ENCODE measurements at places on chromosomes 1 and 21.

GRCh38 chr1:55288245-55288644, 73.1 kb upstream of the USP24 start:
- DNase-seq: no peak

- no peak for DNase-seq
These were observed 30.6 kb downstream of the EPS15 start for GRCh38 chr1:51488372-51489050.

DNA sequence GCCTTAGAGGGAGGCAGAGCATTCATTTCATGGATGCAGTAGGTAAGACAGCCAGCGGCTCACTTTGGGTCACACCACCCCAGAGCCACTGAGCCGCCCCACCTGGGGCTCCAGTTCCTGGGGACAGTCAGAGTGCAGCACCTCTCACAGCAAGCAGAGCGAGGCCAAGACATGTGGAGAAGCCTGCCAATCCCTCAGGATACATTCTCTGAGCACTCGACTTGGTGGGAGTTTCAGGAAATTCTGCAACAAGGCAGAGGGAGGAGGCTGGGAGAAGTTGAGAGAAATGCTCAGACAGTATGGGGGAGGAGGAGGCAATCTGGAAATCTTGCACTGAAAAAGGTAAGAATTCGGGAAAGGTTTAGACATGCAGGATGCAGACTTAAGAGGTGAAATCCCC, 60.8 kb upstream of the WLS start:
- no peak for DNase-seq

- DNase-seq: no peak
These were observed 8.3 kb downstream of the VSIG8 start for GRCh38 chr1:159854116-159854692.

- no peak for DNase-seq
These were observed 285.2 kb upstream of the SGIP1 start for GRCh38 chr1:66248746-66249145.

DNA sequence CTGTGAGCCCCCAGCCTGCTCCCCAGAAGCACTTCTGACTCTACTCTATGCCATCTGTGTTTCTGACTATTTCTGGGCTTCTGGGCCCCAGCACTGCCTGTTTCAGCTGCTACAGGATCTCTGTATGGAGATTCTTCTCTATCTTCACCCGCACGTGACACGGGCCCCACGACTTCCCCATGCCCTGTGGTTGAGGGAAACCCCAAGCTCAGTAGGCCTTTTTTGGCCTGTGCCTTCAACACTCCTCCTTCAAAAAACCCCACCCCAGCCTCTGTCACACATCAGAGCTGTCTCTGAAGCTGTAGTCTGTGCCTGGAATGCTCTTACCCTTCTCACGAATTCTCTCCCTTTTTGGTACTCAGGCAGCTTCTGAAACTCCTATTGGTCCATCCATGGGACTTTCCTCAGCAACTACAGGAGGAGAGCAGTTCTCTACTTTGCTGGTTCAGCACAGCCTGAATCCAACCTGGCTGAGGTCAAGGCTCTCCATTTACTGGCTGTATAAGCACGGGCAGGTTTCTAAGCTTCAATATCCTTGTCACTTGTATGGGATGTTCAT, 2.0 kb upstream of the NID1 start:
- DNase-seq: no peak

DNA sequence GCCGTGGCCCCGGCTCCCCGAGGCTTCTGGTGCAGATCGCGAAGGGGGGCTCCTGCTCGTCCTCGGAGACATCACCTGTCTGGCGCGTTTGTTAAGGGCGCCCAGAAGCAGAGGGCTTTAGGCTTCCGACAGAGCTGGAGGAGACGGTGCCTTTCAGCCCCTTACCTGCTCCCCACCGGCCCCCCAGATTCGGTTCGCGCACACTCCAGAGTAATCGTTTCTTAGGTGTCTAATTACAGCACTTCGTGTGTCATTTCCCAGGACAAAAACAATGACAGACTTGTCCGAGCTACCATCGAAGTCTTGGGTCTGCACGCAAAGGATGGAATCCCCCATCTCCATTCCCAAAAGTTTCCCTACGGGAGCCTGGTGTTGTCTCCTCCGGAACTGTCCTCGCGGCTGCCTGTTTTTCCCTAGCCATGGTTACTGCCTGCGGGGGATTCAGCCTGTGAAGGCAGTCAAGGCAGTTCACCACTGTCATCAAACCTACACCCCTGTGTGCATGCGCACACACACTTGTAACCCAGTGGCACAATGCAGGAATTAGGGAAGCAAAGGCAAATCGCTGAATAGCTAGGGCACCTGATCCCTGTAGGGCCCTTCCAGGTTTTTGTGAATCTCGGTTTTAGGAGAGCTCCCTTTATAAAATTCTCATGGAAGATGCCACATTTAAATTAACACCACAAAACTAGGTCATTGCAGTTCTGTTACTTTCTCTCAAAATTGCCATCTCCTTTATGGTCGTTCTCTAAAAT, 738 bp upstream of the CDC42BPA start:
- no peak for DNase-seq

GRCh38 chr1:8520483-8520966, 202.6 kb downstream of the SLC45A1 start:
- DNase-seq: no peak

- DNase-seq: no peak
These were observed 197.4 kb downstream of the ADGRL2 start for GRCh38 chr1:81998165-81998564.

DNA sequence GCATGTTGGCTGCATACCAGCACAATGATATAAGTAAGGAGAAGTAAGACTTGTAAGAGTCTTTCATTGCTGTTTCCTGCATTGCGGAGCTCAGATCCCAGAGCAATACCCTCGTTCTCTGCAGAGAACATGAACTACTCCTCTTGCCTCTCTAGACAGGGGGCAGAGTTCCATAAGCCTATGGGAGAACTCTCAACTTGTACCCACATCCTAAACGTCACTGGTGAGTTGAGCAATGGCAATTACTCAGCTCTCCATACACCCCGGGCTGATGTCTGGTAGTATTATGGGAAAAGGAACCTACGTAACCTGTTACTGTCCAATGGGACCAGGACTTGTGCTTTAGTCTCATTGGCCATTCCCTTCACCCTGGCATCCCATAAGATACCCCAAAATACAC, 27.3 kb upstream of the ZNF496 start:
- DNase-seq: no peak

GRCh38 chr1:162178432-162178831, 108.9 kb downstream of the NOS1AP start:
- no peak for DNase-seq

GRCh38 chr21:46100020-46100419, 2.1 kb downstream of the COL6A2 start:
- no peak for DNase-seq

DNA sequence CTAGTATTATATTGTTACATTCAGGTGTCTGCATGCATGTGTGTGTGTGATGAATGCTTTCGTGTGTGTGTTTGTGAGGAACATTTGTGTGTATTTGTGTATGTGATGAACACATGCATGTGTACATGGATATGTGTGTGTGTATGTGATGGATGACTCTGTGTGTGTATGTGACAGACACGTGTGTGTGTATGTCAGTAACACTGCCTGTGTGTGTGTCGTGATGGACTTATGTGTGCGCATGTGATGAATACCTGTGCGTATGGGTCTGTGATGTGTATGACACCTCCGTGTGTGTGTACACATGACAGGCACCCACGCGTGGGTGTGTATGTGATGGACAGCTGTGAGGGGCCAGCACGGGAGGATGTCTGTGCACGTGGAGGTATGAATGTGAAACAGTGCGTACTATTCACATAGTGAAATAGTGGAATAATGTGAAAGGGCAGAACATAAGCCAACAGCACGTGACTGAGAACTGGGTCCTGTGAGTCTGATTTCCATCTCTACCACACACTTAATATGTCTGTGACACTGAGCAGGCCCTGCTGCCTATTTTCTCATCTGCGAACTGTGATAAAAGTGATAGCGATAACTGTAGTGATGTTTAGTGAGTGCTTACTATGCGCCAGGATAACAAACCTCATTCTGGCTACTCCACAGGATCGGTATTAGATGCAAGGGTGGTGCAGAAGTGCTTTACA, 41.8 kb upstream of the CSF3R start:
- DNase-seq: no peak

DNA sequence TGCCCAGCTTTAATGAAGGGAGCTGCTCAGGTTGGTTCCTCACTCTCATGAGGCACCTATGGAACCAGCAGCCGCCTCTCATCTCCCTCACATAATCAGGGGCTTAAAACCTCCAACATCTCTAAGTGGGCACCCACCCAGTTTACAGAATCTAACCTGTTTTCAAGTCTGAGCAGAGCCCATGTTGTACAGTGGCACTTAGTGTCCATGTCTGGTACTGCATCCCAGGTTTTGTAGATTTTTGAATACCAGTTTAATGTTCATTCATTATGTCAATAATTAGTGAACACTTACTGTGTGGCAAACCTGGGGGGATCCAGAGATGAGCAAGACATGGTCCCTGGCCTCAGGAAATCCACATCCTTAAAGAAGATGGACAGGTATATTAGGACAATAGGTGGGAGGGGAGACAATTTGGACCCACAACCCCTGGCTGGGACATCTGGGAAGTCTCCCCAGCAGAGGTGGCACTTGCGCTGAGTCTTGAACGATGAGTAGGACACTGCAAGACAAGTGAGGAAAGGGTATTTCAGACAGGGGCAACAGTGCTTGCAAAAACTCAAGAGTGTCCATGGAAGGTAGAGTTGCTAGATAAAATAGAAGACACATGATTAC, 83.3 kb downstream of the LACTBL1 start:
- DNase-seq: no peak

DNA sequence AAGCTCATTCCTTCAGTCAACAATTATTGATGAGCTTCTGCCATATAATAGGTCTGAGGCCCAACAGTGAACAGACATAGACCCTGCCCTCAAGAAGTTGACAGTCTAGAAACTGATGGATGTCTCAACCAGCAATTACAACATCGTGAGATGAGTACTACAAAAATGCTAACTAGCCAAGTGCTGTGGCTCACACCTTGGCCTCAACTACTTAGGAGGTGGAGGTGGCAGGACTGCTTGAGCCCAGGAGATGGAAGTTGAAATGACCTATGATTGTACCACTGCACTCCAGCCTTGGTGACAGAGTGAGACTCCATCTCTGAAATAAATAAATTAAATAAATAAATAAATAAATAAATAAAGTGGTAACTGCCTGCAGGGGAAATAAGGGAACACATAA, 11.7 kb upstream of the PTP4A2 start:
- DNase-seq: no peak

GRCh38 chr1:43067233-43067745, 104.8 kb downstream of the EBNA1BP2 start:
- DNase-seq: no peak
